ENCODE measurements at places on chromosomes 16 and 17. TPM values are rescaled to one million over a fixed set of nuclear protein-coding genes. Genes with fewer than 3 reads are reported as not detected.
A peak's percentile ranks its signal among the peaks of the same experiment; 100 is the strongest.

The OTOA gene
- total RNA-seq, result 0.51 TPM

The ATPAF2 gene
- total RNA-seq, result 33.2 TPM

The KRT27 gene
- total RNA-seq, result not detected

The RNF40 gene
- total RNA-seq, result 84.7 TPM

The CCT6B gene
- 2.8 TPM for total RNA-seq

The POLR3E gene
- total RNA-seq, result 54.0 TPM

DNA sequence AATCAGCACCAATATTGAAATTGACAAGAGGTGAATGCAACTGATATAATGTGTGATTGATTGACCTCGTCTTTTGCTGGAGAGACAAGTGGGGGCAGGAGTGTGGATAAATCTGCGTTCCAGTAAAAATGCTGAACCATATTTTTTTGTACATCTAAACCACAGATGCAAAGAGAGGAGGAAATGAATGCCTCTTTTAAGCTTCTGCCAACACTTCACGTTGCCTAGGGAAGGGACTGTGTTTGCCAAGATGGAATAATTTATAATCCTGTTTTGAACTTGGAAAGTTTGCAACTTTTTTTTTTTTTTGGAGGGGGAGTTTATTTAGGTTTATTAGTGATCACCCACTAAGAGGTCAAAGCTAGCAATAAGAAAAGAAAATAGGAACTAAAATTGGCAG lies 288.2 kb upstream of the EEF2KMT start:
- no peaks in the 10 kb centered on the region for H3K27me3 ChIP-seq
- H3K27ac ChIP-seq, result no peak overlapping the region
- H3K4me1 ChIP-seq, result no peaks in the 10 kb centered on the region
- no peaks in the 10 kb centered on the region for H3K36me3 ChIP-seq

DNA sequence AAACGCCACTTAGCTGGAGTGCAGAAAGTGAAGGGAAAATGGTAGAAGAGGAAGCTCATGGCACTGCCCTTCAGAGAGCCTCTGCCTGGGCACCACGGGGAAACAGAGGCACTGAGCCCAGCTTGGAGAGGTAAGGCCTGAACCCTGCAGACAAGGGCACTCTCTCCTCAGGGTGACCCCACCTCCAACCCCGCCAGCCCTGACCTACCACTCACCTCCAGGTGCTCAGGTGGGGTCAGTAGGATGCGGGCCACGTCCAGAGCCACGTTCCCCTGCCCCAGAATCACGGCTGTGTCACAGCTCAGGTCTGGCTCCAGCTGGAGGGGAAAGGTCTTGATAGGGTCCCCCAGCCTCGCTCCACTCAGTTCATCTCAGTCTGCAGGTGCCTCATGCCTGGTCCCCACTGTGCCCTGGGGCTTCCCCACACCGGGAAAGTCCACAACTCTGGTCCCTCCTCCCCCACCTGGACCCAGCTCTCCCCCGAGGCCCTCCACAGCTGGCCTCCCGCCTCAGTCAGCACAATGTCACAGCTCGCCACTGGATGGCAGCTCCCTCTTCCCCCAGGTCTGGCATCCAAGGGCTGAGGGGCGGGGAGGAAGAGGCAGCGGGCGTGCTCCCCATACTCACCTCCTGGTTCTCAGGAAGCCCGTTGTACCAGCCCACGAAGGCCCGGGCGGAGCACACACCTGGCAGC lies 6.0 kb upstream of the GRIN2C start:
- H3K27ac ChIP-seq, result no peak overlapping the region
- H3K27me3 ChIP-seq, result no peaks in the 10 kb centered on the region
- peaks cover 4% of the 10 kb centered on the region for H3K4me1 ChIP-seq
- no peaks in the 10 kb centered on the region for H3K36me3 ChIP-seq
- H3K4me3 ChIP-seq, result no peak overlapping the region
- DNase-seq, result no peak

GRCh38 chr17:69535016-69535570 lies 120.6 kb downstream of the MAP2K6 start:
- H3K36me3 ChIP-seq, result no peaks in the 10 kb centered on the region
- no peaks in the 10 kb centered on the region for H3K27me3 ChIP-seq
- H3K27ac ChIP-seq, result no peak overlapping the region
- H3K4me3 ChIP-seq, result no peak overlapping the region

DNA sequence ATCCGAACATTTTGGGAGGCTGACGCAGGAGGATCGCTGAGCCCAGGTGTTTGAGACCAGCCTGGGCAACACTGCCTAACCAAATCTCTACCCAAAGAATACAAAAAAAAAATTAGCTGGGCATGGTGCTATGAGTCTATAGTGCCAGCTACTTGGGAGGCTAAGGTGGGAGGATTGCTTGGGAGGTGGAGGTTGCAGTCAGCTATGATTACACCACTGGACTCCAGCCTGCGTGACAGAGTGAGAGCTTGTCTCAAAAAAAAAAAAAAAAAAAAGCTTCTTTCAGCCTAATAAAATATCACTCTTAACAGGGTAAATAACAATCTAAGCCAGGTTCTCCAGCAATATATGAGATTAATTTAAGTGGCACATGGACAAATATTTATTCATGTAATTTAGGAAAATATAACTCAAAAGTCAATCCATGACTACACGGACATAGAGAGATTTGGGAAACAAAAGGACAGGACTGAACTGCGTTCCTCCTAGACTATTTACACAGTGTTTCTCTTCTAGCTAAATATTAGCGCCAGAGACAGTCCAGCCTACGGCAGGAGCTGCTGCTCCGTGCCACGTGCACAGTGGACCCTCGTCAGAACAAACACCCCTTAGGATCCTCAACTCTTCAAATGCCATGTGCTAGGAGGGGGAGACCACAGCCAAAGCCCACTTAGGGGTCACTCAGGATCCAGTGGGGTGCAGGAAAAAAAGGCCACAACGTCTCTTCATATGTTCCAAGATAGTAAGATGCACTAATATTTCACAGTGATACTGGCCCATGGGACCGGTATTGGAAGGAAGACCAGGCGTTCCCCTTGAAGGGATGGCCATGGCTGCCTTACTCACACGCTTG lies 8.7 kb downstream of the USP36 start:
- no peak for DNase-seq
- H3K27me3 ChIP-seq, result no peaks in the 10 kb centered on the region
- H3K27ac ChIP-seq, result no peak overlapping the region
- no peak overlapping the region for H3K4me3 ChIP-seq

GRCh38 chr16:78729687-78730086 lies 630.2 kb downstream of the WWOX start:
- no peak overlapping the region for H3K4me3 ChIP-seq
- H3K36me3 ChIP-seq, result no peaks in the 10 kb centered on the region
- H3K27me3 ChIP-seq, result no peaks in the 10 kb centered on the region
- H3K27ac ChIP-seq, result no peak overlapping the region

DNA sequence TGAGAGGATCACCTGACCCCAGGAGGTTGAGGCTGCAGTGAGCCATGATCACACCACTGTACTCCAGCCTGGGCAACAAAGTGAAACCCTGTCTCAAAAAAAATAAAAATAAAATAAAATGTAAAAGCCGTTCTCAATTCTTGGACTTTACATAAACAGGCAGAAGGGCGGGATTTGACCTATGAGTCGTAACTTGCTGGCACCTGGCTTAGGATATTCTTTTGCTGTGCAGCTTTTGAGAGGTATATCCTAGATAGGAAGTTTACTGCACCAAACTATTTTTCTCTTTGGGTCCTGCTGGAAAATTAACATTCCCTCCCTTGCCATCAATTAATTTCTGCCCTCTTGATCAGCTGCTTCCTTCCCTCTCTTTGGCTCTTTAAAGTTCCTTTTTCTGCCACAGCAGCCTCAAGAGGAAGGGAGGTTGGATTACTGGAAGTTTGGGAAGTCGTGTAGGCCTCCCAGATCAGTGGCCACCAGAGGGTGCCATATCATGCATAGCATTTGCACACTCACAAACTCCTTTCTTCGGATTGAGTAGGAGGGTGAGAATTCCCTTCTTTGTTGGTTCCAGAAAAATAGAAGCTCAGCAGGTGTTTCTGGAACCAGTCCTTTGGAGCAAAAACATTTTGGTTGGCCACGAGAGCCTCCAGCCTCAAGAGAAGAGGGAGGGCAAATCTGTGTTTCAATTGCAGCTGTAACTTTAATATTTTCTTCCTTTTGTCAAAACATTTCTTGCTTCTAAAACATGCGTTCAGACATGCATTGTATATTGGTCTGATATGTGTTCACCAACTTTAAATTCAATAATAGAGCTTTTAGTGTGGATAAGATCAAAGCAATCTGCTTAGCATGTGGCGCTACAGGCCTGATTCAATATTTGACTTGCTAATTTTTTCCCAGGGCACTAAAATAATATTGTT lies 147.3 kb downstream of the CCDC182 start:
- peaks cover 13% of the 10 kb centered on the region for H3K36me3 ChIP-seq
- H3K27ac ChIP-seq, result no peak overlapping the region
- peaks cover 16% of the 10 kb centered on the region for H3K4me1 ChIP-seq
- H3K27me3 ChIP-seq, result no peaks in the 10 kb centered on the region
- no peak for DNase-seq
- H3K4me3 ChIP-seq, result no peak overlapping the region

- no peak overlapping the region for H3K27ac ChIP-seq
- H3K36me3 ChIP-seq, result no peaks in the 10 kb centered on the region
- no peak overlapping the region for H3K4me3 ChIP-seq
- DNase-seq, result no peak
- H3K27me3 ChIP-seq, result no peaks in the 10 kb centered on the region
Observed at GRCh38 chr16:57371494-57372371, 557 bp upstream of the CX3CL1 start.

DNA sequence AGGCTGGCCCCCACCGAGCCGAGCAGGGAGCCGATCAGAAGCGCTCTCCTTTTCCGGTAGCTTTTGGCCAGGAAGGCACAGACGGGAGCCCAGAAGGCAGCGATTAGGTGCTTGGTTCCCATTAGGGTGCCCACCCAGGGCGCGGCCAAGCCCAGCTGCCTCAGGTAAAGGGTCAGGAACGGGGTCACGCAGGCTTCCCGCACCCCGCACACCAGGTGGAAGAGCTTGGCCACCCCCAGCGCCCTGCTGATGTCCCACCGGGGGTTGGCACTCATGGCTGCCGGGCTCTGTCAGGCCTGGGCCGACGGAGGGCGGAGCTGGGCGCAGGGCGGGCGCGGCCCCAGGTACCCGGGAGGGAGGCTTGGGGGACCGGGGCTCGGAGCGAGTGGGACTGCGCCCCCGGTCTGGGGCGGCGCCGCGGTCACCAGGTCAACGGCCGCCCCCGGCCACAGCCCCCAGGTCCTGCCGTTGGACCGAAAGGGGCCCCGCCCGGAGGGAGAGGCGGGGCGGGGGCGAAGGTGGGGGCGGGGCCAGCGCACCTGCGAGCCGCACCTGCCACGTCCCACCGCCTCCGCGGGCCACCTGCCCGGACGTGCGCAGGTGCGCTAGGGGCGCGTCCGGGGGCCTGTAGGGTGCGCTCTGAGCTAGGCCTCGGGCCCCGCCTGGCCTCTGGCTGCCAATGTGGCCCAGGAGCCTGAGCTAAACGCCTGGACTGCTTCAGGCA lies at the start of gene MFSD6L:
MFSD6L (minus strand) TSS at position 520 of the 724 bp plus-strand sequence; CDS start at position 275, 245 bp downstream.
- no peak within 1 kb of the TSS for H3K27ac ChIP-seq
- no peaks in the 10 kb centered on the region for H3K4me1 ChIP-seq
- no peak within 1 kb of the TSS for H3K4me3 ChIP-seq
- no peak for DNase-seq
- H3K36me3 ChIP-seq, result peaks cover 32% of the 10 kb centered on the region
- no peaks in the 10 kb centered on the region for H3K27me3 ChIP-seq

GRCh38 chr16:67024384-67025209 lies 4.4 kb upstream of the CBFB start:
- no peak for DNase-seq
- H3K36me3 ChIP-seq, result no peaks in the 10 kb centered on the region
- no peaks in the 10 kb centered on the region for H3K27me3 ChIP-seq
- no peak overlapping the region for H3K4me3 ChIP-seq

DNA sequence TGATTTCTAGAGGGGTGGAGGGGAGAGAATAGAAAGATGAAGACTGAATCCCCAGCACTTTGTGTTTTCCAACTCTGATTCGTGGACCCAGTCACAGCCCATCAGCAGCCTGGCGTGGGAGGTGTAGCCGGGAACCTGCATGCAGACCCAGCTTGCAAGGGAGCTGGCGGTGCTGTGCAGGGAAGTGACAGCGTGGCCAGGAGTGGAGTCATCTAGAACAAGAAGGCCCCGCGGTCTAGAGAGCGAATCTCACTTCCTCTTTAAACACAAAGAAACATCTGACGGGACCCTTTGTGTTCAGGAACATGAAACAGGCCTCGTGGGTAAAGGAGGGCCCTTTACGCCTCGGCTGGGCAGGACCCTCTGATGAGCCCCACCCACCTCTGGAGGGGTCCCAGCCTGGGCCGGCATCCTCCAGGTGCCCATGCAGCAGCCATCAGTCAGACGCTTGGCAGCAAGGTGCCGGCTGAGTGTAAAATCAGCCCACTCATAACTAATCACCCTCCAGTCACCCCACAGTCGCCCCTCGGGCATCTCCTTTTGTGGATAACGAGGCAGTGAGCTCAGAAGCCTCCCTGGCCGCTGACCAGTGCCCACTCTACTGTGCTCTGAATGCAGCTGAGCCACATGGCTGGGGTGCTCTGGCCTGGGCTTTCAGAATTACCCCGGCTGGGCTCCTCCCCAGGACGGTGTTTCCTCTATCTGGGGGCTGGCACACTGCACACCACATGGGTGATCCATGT lies 4.4 kb downstream of the SNAI3 start:
- H3K36me3 ChIP-seq, result no peaks in the 10 kb centered on the region
- H3K4me1 ChIP-seq, result peaks cover 40% of the 10 kb centered on the region
- DNase-seq, result peak; percentile 84

GRCh38 chr17:72778169-72779151 lies 314.0 kb downstream of the SLC39A11 start:
- H3K27ac ChIP-seq, result no peak overlapping the region
- no peak for DNase-seq

- DNase-seq, result no peak
- H3K27ac ChIP-seq, result no peak overlapping the region
- no peak overlapping the region for H3K4me3 ChIP-seq
- H3K36me3 ChIP-seq, result no peaks in the 10 kb centered on the region
Observed at GRCh38 chr17:33435721-33436301, 142.7 kb upstream of the ASIC2 start.

GRCh38 chr17:850086-850850 lies 68.1 kb downstream of the MRM3 start:
- no peak overlapping the region for H3K4me3 ChIP-seq
- H3K4me1 ChIP-seq, result no peaks in the 10 kb centered on the region
- DNase-seq, result no peak
- no peak overlapping the region for H3K27ac ChIP-seq
- no peaks in the 10 kb centered on the region for H3K36me3 ChIP-seq
- H3K27me3 ChIP-seq, result peaks cover 9% of the 10 kb centered on the region

DNA sequence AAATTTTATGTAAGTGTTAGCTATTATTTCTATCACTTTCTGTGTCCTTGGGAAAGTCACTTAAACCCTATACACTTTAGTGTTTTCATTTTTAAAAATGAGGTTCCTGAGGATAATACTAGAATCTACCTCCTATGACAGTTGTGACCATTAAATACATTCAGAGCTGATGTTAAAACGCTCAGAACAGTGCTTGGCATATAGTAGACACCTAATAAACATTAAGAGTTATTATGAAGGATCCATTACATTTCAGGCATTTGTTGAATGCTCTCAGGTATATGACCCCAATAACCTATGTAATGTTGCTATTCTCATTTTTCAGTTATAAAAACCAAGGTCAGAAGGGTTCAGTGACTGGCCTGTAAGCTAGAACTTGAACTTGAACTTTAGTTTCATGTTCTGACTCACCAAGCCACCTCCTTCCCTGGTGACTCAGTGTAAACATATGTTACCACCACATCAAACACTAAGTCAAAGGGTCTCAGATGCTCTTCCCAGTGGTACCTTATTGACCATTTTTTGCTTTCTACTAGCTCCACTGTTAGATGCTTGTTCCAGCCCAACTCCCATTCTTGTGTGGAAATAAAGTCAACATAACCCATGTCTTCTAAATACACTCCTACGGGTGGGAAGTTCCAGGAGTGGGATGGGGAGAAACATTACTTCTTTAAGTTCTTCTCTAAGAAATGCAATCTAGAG lies 47.6 kb downstream of the HSD17B2 start:
- no peaks in the 10 kb centered on the region for H3K27me3 ChIP-seq
- H3K27ac ChIP-seq, result no peak overlapping the region
- no peaks in the 10 kb centered on the region for H3K4me1 ChIP-seq
- H3K36me3 ChIP-seq, result no peaks in the 10 kb centered on the region
- no peak for DNase-seq

All from GM12878 (cell line).